ENCODE measurements at places on chromosomes 16 and 17.
A peak's percentile ranks its signal among the peaks of the same experiment; 100 is the strongest.

DNA sequence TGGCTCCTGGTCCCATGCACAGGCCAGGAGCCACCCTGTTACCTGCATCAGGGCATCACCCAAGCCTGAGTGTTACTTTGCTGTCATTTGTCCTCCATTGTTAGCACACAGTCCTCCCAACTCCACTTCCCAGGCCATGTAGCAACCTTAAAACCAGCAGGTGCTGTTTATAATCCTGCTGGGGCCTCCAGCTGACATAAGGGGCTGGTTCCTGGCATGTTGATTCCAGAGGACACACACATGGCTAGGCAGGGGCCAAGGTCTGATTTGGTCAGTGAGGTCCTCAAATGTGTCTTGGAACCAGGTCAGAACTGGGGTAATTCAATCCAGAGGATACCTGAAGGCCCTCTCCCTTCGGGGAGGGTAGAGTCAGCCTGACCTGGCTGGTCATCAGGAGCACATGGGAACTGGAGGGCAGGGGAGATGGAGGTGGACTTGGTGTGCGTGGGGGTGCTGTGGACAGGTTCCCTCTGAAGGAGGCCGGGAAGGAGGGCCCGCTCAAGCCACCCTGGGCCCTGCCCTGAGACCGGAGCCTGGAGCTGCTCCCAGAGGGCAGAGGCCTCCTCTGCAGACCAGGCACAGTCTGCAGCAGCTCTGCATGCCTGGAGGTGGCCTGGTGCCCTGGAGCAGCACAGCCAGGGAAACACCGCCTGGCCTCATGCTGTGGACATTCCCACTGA, 6.6 kb downstream of the ADORA2B start:
- no peak for DNase-seq

DNA sequence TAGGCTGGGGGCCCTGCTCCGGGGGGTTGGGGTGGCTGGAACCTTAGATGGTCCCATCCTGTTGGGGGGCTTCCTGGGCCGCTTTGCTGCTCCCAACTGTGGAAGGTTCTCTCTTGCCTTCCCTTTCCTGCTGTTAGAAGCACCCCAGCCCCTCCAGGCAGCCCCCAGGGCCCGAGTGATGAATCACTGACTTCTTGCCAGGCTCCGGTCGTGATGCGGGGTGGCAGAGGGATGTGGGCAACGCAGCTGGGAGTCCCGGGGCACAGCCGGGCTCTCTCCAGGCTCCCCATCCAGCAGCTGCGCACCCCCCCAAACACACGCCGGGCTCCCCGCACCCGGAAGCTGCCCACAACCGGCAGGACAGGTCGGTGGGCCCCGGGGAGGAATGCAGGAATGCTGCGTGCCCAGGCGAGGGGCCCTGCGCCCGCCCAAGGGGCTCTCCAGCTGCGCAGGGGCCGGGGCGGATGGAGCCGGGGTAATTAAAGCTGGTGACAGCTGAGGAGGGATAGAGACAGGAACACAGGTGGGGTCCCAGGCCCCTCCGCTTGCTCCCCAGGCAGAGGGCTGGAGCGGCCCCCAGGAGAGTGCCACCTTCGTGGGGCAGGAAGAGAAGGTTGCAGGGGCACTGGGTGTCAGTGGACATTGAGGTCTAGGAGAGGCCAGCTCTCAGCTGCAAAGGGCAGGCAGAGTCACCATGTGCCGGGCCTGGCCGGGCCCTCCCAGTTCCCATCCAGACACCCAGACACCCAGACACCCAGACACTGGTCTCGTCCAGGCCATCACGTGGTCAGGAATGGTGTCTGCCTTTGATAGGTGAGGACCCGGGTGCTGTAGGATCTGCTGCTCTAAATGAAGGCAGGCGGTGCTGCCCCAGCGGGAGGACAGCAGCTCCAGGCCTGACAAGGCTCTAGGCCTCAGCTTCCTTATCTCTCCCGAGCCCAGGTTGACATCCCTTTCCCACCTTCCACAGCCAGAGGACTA, 15.0 kb upstream of the SLC38A10 start:
- DNase-seq = no peak

- DNase-seq = no peak
These were observed 32.4 kb downstream of the SIAH1 start for GRCh38 chr16:48352648-48353390.

DNA sequence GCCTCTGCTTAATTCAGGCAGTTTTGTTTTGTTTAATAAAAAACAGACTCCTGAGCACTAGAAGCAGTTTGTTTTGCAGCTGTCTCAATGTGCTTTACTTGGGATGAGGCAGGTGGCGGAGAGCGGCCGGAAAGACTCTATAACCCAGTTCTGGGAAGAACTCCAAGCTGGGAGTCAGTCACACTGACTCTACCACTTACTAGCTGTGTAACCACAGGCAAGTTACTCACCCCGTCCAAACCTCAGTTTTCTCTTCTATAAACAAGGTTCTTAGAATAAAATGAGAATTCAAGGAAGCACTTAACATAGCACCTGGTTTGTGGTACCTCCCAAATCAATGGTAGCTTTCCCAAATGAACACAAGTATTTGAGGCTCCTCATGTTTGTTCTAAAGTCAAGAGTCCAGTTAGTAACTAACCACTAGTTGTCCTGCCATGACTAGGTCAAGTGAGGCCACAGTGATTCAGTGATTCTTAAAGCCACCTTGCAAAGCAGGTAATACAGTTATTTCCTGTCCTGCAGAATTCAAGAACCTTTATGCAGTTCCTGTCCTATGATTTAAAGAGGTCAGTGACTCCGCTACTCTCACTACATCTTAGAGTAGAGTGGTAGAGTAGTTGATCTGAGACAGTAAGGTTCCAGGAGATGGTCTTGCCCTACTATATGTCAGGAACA, 2.7 kb downstream of the TXNDC17 start:
- no peak for DNase-seq

DNA sequence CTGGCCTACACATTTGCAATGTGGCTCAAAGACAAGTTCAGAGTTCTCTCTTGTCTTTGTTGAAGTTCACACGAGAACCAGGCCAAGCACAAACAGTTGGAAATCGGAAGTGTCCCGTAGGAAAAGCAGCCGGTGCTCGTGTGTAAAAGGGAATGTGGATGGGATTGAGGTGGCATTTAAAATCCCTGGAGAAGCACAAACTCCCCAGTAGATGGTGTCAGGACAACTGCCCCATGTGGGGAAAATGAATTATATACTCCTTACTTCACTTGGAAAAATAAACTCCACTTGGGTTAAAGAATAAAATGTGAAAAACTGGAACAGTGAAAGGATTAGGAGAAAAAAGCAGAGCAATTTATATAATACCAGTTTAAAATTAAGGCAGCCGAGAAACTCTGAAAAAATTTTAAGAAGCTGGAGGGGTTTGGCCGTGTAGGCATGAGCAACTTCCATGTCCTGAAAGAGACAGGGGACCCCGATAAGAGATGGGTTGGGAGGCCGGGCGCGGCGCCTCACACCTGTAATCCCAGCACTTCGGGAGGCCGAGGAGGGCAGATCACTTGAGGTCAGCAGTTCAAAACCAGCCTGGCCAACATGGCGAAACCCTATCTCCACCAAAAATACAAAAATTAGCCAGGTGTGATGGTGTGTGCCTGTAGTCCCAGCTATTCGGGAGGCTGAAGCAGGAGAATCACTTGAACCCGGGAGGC, 28.1 kb downstream of the CBFA2T3 start:
- no peak for DNase-seq

DNA sequence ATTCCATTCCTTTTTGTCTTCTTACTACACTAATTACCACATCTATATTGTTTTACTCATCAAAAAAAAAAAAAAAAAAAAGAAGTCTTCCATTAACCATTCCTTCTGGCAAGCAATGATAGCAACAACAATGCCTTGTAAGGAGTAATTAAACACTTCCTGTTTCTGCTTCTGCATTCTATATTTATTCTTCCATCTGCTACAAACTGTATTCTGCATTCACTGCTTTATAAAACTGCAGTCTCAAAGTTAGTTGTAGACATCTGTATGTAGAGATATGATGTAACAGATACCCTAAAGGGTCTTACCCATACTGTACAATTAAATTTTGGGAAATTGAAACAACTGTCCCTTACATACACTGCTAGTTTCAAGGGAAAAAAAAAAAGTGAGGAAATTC, 28.7 kb upstream of the ABCA6 start:
- DNase-seq = no peak

GRCh38 chr17:56876766-56877179, 37.1 kb downstream of the TRIM25 start:
- DNase-seq = no peak

GRCh38 chr16:88508376-88508867, 55.3 kb downstream of the ZFPM1 start:
- no peak for DNase-seq

DNA sequence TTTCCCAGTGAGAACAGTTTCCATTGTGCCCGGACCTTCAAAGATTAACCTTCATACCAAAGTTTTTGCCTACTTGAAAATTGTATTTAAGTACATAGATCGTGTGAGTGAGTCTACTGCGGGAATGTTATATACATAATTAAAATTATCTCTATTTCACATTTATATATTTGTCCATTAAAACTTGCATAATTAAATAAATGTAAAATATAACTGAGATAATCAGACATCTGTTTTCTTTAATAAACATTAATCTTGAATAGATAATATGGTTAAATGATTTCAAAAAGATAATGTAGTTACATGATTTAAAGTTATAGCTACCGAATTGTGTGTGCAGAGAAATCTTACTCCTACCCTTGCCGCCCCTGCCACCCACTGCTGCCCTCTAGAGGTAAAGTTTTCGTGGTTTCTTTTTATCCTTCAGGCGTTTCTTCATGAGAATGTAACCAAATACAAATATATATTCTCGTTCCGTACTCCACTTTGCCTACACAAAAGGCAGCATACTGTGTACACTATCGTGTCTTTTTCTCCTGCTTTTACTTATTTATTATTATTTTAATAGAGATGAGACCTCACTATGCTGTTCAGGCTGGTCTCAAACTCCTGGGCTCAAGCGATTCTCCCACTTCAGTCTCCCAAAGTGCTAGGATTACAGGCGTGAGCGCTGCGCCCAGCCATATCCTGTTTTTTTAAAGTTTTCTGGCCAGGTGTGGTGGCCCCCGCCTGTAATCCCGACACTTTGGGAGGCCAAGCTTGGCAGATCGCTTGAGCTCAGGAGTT, 35.6 kb downstream of the RPA1 start:
- DNase-seq = peak; percentile 57

DNA sequence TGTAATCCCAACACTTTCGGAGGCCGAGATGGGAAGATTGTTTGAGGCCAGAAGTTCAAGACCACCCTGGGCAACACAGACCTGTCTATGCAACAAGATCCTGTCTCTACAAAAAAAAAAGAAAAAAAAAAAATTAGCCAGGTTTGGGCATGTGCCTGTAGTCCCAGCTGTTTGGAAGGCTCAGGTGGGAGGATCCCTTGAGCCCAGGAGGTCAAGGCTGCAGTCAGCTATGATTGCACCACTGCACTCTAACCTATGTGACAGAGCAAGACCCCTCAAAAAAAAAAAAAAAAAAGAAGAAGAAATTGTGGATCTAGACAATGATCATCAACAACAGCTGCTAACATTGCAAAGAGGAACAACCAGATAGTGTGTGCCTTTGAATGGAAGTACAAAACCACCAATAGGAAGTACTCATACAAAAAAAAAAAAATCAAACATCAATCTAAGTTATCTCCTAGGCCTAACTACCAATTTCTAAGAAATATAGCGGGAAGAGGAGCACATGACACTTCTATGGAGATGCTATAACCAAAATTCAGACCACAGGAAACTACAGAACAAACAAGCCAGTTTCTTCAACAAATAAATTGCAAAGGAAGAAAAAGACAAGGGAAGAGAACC, 258.7 kb downstream of the MRTFB start:
- no peak for DNase-seq

DNA sequence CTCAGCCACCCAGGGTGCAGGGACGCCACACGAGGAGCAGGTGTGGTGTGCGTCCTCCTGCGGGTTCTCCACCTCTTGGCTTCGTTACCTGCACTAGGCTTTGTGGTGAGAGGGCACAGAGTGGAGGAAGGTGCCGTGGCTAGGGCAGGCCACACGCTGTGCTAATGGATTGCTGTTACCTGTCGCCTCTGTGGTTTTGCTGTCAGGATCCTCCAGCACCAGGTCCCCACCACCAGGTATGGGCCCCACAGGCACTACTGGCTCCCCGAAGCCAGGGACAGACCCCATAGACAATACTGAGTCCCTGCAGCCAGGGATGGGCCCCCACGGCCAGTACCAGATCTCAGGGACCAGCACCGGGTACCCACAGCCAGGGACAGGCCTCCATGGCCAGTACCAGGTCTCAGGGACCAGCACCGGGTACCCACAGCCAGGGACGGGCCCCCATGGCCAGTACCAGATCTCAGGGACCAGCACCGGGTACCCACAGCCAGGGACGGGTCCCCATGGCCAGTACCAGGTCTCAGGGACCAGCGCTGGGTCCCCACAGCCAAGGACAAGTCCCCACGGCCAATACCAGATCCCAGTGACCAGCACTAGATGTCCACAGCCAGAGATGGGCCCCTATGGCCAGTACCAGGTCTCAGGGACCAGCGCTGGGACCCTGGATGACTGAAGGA, 315.6 kb downstream of the SEC14L1 start:
- no peak for DNase-seq

DNA sequence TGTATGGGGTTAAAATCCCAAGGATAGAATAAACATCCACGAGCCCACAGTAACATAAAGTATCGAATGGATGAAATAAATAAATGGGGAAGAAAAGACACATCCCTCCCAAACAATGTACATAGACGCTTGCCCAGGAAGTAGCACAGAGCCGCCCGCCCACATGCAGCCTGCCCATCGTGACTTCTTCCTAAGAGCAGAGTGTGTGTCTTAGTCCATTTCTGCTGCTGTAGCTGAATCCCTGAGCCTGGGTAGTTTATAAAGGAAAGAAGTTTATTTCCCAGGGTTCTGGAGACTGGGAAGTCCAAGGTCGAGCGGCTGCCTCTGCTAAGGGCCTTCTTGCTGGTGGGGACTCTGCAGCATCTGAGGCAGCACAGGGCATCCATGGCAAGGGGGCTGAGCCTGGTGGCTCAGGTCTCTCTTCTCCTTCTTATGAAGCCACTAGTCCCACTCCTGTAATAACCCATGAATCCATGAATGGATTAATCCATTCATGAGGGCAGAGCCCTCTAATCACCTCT, 39.4 kb upstream of the ZNF469 start:
- DNase-seq = no peak

DNA sequence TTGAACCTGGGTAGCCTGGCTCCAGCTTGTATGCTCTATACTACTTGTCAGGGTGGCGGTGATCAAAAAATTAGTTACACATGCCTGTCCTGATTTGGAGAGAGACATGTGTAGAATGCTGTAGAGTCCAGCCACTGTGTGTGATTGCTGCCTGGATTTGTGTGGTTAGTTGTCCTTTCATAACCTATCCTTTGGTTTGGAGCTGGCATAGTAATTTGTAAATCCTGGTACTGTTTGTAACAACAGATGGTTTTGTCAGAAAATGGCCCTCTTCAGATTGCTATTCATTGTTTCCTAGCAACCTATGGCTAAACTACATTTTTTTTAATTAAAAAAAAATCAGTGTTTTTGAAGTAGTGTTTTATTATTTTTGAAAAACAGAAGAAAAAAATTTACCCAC, 30.5 kb downstream of the ETV4 start:
- no peak for DNase-seq

DNA sequence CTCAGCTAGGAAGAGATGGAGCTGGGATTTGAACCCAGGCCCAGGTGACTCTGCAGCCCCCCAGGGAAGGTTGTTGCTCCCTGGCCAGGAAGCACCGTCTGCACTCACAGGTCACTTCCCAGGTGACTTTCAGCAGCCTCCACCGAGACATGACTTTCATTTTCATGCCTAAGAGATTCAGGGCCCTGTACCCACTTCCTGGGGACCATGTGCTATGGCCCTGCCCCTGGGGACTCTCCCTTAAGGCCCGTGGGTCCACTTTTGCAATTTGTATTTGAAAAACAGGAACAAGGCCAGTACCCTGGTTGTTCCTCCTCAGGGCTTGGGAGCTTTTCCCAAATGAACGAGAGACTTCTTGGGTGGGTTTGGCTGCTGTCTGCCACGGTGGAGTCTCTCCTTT, 191.0 kb downstream of the IRF8 start:
- DNase-seq = no peak

All from D341Med (cell line).